ENCODE measurements at places on chromosomes 7 and 10. TPM values are rescaled to one million over a fixed set of nuclear protein-coding genes. Genes with fewer than 3 reads are reported as not detected.

DDC gene
- total RNA-seq = 11.9 TPM

CALY gene
- not detected for total RNA-seq

GRCh38 chr10:118832241-118832651 is 77.5 kb upstream of the CACUL1 start:
- no peak for DNase-seq

DNA sequence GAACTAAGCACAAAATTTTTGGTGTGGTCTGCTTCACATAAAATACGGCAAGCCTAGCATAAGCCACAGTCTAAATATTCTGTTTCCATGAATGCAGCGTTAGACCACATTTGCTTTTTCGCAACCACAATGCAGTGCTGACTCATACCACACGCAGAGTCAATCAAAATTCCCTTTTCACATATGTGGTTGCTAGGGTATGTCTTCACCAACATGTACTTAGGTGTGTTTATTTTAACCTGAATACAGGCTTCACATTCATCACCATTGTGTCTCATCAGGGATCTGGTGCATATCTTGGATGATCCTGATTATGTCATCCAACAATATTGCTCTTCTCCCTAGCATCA is 90.8 kb downstream of the CHN2 start:
- DNase-seq = peak; percentile 59

DNA sequence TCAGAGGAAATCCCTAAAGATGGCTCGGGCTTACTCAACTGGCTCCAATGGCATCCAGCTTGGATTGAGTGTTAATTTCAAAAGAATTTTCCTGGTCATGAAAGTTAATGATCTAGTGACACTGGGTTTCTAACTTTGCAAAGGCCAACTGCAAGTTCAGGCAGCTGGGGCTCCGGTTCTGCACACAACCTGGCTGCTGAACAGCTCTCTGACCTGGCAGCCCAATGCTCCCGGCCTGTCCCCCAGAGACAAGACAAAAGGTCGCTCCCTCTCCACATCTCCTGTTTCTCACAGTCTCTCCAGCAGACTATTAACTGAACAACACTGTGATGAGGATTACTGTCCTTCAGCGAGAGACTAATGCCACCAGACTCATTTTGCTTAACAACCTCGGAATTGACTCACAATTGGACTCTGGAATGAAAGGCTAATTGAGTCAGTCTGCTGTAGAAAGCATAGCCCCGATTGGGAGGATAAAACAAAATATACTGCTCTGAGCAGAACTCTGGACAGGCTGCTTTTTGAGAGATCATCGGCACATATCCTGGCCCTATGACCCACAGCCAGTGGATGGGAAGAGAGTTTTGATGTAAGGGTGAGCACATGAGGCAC is 174.5 kb downstream of the GFRA1 start:
- no peak for DNase-seq

DNA sequence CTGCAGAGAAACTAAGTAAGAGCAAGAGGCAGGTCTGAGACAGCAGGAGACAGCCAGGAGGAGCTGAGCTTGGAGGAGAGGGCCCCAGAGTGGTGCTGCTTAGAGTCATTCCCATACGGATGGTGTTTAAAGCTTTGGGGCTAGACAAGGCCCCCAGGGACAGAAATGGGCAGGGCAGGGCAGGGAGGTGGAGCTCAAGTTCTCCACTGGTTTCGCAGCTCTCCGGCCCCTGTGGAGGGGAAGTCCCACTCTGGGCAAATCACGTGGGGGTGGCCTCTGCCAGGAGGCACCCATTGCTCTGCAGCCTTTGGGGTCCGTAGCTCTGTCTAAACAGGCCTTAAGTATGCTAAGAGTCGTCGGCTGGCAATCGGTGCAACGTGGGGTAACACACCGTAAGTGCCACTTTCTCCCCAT is 1.0 kb upstream of the PTPRE start:
- DNase-seq = no peak

DNA sequence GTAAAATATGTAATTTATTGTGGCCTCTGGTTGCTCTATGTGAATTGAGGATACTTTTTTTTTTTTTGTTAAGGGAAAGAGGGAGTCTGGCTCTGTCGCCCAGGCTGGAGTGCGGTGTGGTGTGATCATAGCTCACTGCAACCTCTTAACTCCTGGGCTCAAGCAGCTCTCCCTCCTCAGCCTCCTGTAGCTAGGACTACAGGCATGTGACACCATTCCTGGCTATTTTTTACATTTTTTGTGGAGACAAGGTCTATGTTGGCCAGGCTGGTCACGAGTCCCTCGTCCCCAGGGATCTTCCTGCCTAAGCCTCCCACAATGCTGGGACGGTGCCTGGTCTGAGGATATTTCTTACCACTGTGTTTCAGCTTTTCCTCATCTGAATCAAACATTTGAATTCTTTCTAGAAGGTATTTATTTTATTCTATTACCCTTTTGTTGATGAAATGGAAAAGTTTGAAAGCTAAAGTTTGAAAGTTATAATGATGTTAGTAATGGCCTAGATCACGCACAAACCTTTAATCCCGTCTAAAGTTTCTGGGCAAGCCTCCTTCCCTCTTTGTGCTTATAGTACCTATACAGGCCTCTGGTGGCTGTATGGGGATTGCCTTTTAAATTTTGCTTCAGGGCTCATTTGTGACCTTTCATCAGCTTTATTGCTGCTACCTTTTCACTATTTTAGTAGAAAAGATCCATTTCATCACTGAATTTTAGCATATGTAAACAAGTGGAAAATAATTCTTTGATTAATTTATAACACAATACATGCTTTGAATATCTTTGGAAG is 2.0 kb downstream of the IFRD1 start:
- DNase-seq = peak; percentile 74

DNA sequence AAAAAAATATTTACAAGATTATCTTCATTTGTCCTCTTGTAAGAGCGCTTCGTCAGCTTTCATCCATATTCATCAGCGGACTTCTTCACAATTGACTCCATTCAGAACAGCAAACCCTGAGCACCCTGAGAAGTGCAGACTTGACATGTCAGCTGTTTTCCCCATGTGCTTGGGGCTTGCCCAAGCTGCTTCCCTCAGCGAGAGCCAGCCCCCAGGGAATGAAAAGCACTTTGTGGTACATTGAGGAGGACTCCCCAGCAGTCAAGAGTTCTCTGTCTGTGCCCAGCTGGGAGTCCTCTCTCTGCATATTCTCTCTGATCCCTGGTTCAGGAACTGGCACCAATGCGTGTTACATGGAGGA is 22.7 kb downstream of the HKDC1 start:
- DNase-seq = no peak

DNA sequence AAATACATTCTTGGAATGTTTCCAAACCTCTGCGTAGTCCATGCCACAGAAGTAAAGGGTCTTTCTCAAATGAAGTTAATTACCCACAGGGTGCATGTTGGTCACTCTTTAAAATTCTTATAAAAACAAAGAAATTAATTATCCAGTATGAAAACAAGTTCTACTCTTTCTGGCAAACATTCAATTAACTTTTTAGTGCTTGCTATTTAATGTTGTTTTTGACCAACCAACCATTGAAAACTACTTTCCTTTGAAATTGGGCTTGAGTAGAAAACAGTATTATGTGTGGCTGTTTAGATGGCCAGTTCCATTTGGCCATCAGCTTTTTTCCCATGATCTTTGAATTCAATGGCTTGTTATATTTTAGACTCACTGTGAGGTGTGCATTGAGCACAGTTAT is 83.0 kb downstream of the TAF3 start:
- no peak for DNase-seq

LRWD1 gene
- 81.2 TPM for total RNA-seq

DNA sequence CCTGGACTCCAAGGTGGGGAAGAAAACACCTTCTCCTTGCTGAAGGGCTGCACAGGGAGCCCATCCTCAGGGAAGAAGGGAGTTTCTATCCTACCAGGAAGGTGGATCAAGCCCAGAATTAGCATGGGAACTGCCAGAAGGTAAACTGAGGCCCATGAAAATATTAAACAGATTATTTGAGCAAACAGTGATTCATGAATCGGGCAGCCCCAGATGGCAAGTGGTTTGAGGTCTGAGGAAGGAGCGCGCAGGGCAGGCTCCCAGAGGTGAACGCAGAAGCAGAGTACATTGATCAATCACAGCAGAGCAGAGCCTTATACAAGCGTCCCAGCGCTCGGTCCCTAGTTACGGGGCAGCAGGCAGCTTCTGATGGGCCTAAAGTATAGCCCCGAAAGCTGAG is 35.8 kb upstream of the PROSER2 start:
- no peak for DNase-seq

DNA sequence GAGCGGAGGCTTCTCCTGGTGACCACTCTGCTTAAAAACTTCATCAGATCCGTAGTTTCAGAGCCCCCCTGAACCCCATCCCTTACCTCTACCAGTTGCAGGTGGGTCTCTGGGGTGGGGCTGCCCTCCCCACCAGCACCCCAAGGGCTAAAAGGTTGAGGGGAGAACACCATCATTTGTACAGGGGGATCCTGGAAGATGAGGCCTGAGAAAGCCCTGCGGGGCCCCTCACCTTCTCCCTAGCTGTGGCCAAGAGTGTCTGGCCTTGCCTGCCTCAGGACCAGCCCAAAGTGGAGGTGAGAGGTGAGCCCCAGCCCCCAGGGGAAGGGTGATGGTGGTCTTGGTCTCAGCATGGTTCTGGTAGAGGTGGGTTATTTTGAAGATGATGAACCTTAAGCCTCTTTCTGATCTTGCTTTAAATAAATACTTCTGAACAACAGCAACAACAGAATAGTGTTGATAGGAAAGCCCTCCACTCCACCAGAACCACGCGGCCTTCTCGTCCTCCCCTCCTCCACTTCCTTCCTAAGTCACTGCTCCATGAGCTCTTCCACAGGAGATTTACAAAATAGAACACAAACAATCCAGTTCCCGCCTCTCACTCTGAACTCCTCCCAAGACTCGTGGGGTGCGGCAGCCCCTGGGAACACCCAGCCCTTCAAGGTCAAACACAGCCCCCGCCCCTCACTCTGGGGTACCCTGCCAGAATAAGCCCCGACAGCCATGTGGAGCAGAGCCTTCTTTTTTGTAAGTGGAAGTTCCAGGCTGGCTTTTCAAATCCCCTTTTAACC is 169.1 kb downstream of the EGFR start:
- no peak for DNase-seq

DNA sequence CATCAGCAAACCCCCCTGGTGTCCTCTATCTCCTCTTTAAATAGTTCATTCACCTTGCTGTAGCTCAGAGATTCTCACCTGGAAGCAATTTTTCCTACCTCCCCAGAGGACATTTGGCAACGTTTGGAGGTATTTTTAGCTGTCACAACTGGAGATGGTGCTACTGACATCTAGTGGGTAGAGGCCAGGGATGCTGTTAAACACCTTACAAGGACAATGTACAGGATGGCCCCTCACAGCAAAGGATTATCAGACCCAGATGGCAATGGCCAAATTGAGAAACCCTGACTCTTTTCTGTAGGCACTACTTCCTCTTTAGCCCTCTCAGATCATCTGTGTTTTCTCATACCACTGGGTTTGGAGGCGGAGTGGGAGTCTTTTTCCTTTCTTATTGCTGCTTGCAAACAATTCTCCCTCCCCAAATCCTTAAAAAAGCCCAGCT is 13.2 kb upstream of the TRA2A start:
- peak; percentile 62 for DNase-seq

CALD1 gene
- total RNA-seq = not detected

GRCh38 chr10:126104767-126105166 is 208.4 kb downstream of the FANK1 start:
- no peak for DNase-seq

GRCh38 chr7:114930107-114930661 is 8.3 kb downstream of the MDFIC start:
- DNase-seq = no peak

DNA sequence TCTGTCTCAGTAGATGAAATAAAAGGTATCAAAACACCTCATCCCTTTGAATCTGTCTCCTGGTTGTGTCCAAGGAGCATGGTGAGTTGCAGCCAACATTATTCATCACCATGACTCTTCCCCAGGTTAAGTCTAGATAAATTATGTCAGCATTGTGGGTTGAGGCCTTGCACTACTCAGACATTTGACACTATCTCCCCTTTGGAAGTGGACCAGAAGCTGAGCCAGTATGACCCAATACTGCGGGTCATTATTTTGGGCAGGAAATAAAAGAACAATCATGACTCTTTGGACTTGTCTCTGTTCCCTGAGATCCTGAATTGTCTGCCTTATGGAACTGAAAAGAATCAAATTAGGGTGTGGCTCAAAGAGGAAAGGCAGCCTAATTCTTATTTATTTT is 168.2 kb upstream of the FAM171A1 start:
- DNase-seq = no peak

- no peak for DNase-seq
These were observed 185.5 kb upstream of the MYO3A start for GRCh38 chr10:25748509-25748908.

DNA sequence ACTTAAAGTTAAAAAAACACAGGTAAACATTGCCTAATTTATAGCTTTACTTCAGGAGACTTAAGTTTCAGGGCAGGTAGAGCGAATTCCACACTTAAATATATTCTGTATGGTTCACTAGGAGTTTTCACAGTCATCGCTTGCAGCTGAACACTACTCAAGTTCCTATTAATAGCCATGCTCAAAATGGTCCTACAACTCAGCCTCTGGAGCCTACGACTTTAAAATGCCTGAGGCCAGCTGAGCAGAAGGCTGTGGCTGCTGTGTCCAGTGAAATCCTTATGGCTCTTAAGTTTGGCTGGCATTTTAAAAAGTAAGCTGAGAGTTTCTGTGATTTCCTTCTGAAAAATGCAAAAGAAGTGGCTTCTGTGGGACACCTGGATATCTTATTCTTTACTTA is 105.4 kb upstream of the GLI3 start:
- no peak for DNase-seq

TUBAL3 gene
- total RNA-seq = 0.47 TPM

DNA sequence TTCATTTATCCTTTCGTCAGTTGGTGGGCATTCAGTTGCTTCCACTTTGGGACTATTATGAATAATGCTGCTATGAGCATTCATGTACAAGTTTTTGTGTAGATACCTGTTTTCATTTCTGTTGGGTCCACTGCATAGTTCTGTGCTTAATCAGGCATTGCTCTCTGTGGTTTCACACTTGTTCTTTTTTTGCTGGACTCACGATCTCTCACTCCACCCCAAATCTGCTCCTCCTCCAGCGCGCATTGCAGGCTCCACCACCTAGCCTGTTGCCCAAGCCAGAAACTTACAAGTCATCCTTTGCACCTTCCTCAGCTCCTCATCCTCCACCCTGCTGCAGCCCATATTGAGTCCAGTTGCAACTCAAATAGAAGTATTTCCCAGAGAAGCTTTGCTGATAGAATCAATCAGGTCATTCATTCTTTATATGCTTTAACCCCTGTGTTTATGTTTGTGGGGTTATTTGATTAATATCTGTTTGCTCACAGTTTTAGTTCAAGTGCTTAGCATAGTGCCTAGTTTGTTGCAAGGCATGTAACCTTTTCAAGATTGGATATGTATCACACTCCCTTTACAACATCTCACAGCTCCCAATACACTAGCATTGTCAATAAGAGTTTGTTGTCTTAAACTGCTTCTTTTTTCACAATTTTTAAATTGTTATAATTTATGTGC is 16.6 kb upstream of the AFAP1L2 start:
- DNase-seq = no peak

TRIM50 gene
- total RNA-seq = not detected

- no peak for DNase-seq
These were observed 49.0 kb upstream of the PODXL start for GRCh38 chr7:131605280-131605878.

OR13A1 gene
- total RNA-seq = not detected

NUP42 gene
- 66.8 TPM for total RNA-seq
